Amygdala (tissue), 56 donors: ENCODE measurements at places on chromosomes 6 and 20.
A peak's percentile ranks its signal among the peaks of the same experiment; 100 is the strongest.

DNA sequence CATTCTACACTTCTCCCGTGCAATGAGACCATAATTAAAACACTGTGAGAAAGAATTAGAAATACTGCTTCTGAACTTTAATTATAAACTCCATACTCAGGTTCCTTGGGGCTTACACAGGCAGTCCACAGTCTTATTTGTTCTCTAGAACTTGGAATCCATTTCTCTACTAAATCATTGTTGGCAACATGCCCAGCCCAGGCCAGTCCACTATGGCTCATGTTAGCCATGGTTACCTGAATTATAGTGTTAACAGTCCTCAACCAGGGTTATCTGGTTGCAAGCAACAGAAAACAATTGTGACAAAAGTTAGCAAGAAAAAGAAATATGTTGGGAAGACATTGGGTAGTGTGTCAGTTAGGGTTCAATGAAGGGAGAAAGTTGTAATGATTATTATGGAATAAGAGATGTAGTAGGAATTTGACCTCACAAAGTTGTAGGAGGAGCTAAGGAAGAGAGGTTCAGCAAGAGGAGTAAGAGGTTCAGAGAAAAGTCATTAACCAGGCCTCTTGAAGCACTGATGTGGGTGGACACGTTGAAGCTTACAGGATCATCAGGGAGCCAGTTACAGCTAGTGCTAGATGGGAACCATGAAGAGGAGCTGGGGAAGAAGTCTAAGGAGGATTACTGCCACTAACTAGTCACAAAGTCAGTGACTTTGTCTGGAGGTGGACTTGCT is 352.5 kb upstream of the PRND start:
- no peak for DNase-seq

- DNase-seq = no peak
Measured at GRCh38 chr20:924639-925038, 8.5 kb upstream of the ANGPT4 start.

DNA sequence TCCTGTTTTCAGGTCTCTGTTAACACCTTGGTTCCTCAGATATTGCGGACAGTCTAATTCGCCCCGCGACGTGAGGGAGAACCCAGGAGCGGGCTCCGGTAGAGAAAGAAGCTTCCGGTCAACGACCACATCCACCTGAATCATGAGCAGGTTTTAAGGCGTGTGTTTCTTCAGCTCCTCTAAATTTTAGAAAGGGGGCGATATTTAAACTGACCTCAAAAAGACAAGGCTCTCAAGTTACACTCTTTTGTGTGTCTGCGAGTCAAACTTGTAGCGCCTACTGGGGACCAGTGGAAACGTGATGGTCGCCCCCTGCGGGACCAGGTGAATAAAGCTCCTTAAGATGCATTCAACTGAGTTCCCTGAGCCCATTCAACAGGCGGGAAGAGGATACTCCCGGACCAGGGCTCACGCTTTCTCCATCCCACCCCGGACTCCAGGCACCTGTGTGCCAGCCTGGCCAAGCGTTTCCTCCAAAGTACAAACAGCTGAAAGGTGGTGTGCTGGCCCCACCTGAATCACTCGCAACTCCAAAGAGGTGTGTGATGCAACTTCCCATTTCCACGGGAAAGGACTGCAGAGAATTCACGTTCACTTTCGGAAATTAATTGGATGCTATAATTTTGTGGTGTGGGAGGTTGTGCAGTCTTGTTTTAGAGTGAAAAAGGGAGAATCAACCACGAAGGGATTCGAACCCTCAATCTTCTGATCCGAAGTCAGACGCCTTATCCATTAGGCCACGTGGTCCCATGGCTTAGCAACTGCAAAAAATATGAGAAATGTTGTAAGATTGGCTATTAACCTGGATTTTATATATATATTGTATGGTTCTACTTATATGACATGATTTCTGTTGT is 17.0 kb downstream of the GPX5 start:
- DNase-seq = no peak

DNA sequence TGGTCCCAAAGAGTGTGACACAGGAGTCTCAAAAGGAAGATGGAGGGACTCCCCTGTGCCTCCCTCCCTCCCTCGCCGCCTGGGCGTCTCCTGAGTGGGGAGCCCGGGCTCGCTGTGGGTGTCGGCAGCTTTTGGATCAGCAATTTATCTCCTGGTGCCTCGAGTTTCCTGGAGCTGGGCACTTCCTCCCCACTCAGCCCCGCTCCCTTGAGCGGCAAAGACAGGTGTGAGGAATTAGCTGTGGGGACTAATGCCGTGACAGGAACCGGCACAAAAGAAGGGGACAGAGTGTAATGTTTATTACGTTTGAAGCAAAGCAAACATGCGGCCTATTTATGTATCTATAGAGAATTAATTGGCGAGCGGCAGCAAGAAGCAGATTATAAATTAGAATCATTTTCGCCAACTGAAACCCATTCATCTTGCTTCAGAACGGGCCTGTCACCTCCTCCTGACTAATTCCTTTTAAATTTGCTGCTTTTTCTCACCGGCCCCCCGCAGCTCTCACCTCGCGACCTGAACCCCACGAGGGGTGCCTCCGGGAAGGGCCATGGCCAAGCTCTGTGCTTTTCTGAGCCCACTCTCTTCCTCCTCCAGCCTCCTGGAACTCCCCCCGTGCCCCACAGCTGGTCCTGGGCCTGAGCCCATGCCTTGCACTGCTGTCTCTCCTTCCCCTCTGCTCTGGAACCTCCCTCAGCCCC is 8.8 kb upstream of the CDH22 start:
- DNase-seq = no peak

DNA sequence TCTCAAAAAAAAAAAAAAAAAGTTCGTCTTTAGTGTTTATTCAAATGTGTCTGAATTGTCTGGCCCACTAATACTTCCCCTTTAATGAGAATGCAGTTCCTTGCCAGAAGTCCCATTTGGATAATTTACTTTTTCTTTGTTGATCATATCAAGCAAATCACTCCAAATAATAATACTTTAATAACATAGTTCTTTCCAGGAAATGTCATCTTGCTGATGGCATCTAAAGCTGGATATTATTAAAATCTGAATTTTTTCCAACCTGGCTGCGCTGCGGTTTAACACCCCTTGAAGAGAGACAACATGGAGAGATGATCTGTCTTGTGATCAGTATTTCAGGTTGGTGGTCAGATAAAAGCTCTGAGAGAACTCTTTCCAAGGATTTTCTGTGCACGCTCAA is 111.2 kb upstream of the CNKSR3 start:
- DNase-seq = no peak

- no peak for DNase-seq
Measured at GRCh38 chr6:160177220-160177619, 55.6 kb downstream of the SLC22A1 start.

- DNase-seq = peak; percentile 13
Measured at GRCh38 chr6:150320442-150320841, 48.4 kb upstream of the IYD start.

GRCh38 chr6:19416811-19417210 is 420.4 kb upstream of the ID4 start:
- DNase-seq = no peak

DNA sequence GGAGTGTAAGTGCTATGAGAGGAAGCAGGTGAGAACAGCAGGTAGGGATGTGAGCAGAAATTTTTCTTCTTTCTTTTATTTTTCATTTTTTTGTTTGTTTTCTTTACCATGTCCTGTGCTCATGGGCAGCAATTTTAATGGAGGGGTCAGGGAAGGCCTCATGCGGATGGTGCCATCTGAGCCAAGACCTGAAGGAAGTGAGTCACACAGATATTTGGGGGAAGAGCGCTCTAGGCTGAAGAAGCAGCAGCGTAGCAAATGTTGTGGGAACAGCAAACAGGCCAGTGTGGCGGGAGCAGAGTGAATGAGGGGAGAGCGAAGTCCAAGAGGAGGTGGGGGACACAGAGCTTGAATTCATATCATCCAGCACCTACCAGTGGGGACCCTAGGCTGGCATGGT is 12.7 kb downstream of the SPDEF start:
- no peak for DNase-seq

GRCh38 chr6:48671505-48671904 is 560.5 kb upstream of the PTCHD4 start:
- no peak for DNase-seq

- DNase-seq = peak; percentile 55
Measured at GRCh38 chr6:157912326-157912725, 69.3 kb upstream of the SYNJ2 start.

DNA sequence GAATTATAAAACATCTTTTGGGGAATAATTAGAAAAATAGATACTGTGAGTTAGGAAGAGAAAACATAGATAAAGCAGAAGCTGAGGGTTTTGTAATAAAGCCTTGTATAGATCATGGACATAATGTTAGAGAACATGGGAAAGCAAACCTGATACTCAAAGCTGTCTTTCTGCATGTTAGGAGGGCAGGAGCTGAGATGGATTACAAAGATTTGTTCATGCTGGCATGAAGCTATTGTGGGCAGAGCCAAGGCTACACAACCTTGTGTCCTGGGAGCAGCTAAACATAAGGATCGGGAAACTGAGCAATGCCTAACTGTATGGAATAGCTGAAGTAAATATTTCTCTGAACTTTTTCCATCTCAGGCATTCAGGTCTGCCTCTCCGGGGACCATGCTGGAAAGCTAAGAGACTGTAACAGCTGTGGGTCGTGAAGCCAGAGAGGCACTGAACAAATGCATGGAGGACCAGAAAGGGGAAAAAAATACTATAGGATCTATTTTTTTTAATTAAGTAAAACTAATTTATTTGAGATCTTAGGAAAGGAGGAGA is 28.2 kb upstream of the CNKSR3 start:
- DNase-seq = no peak

DNA sequence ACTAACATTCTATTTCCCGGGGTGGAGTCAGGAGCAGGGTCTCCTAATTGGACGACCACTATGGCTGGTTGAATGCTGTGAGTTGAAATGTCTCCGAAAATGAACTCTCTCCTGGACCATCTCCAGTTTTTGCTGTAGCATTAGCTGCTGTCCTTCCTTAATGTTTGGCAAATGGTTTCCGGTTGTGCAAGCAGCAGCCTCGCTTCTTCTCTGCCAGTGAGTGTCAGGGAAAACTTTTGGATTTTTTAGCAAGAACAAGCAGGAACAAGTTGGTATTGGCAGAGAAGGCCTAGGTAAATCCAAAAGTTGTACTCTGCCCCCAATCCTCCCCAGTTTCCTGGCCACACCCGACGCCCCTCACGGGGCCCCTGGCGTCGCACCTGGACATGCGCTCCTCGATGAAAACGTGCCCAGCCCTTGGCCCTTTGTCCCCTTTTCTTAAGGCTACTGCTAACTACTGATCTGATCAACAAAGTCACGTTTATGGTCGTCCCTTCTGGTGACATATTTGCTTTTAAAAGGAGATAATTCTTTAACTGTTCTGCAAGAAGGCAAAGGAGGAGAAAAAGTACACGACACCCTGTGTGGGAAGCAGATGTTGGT is 103.2 kb downstream of the ARMC2 start:
- DNase-seq = no peak

- no peak for DNase-seq
Measured at GRCh38 chr6:147660334-147661311, 152.1 kb downstream of the SAMD5 start.

DNA sequence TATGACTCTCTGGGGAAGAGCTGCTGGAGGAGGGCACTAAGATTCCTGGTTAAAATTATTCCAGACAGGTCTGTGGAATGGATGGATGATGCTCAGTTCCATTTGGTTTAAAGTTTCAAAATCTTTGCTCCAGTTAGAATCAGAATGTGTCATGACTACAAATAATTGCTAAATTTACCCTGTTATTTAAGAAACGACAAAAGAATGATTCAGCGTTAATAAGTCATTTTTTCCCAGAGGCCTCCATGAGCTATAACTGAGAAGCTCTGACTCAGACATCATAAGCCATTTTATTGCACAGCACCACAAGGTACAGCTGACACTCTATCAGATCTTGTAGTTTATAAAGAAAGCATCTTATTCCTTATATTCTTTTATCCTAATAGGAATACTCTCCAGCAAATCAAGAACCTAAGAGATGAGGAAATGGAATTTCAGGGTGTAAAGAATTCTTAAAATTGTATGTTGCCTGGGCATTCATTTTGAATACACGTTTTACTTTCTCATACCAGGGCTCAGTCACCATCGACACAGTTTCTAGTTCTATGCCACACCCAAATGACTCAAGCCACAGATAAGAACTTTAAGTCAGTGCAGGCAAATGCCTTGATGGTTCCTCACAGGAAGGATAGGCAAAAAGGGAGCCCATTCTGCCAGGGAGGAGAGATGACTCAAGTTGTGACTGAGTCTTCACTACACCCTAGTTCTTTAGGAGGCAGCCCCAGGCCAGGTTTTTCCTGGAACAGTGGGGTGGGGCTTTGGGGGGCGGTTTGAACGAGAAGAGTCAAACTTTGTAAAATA is 636.0 kb downstream of the MMUT start:
- DNase-seq = no peak

DNA sequence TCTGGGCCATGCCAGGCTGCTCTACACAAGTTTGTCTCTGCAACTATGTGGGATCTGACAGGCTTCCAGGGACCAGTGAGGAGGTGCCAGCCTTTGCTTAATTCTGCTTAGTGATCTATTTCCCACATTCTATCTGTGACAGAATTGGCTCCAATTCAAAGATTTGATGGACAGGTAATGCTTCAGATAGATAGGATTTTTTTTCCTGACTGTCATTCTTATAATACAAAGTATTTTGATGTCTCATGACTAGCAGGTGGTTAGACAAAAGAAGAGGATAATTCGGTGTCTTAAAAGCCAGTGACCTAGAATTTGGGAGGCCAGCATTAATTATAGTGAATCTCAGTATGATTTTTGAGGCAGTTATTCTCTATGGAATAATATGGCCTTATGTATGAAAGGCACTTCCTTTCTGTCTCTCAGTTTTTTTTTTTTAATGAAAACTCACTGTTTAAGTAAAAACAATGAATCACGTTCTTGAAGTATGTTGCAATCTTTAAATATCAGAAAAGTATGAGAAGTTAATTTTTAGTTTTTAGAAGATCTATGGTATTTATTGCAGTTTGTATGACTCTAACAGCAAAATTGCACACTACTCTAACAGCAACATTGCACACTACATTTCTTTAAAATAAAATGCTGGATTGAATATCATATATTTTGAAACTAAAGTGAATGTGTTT is 43.7 kb downstream of the TMEM200A start:
- no peak for DNase-seq

GRCh38 chr20:48172357-48172702 is 387.0 kb upstream of the SULF2 start:
- no peak for DNase-seq

DNA sequence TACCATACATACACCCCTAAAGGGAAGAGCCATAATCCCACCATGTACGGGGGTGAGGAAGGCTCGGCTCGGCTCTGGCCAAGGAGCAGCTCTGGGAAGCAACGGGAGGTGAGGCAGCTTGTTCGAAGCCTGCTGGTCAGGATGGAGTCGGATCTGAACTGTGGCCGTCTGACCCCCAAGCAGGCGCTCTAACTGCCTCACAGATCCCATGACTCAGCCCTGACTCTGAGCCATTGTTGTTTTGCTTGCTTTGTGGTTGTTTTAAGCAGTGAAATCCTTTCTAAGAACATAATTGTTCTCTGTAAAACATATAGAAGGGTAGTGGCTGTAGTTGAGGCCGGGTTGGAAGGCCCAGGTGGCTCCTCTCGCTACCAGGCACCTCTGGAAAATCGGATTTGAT is 10.9 kb downstream of the C6orf132 start:
- DNase-seq = no peak

- no peak for DNase-seq
Measured at GRCh38 chr20:48035961-48036731, 250.9 kb upstream of the SULF2 start.
